ENCODE measurements at places on chromosomes 5 and 9. TPM values are rescaled to one million over a fixed set of nuclear protein-coding genes. Genes with fewer than 3 reads are reported as not detected.

Gene ORM2
- total RNA-seq = not detected

Gene SPATA31C1
- total RNA-seq = not detected

Gene LCN9
- not detected for total RNA-seq

Gene SPINK4
- not detected for total RNA-seq

Gene GABRA1
- not detected for total RNA-seq

Gene AQP7
- 74.9 TPM for total RNA-seq

Gene C5orf22
- total RNA-seq = 11.3 TPM

Gene TLR4
- 13.4 TPM for total RNA-seq

Gene PCSK5
- total RNA-seq = 5.3 TPM

- no peak for DNase-seq
These were observed 867 bp downstream of the SYK start for GRCh38 chr9:90802386-90802985.

DNA sequence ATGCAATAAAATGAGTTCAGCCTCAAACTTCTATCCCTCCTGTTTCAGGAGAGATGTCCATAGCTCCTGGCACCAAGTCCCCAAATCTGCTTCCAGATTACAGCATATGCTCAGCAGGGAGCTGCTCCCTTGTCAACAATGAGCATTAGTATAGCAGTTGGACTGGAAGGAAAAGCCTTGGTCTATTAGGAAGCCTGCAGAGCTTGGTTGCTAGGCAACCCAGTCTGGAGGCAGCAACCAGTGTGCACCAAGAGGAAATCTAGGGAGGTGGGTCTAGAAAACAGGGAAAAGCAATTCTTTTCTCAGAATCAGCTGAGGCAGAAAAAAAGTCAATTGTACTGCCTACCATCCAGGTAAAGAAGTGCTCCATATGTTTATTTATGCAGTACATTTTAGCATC, 229.5 kb upstream of the NMUR2 start:
- no peak for DNase-seq

GRCh38 chr5:109947667-109948066, 257.9 kb downstream of the MAN2A1 start:
- DNase-seq = no peak

DNA sequence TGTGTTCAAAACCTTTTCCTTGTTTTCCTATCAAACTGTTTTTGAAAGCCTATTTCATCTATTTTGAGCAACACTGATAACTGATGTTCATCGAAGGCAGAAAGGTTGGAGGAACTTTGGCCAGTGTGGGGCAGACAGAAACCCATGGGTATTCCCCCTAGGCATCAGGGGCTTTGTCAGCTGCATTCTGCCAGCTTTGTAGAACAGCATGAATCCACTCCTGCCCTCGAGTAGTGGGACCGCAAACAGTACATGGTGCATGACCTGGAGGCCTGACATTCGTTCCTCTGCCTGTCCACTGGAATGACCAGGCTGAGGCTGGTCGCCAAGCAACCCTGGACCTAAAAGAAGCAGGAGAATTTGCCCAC, 22.7 kb downstream of the ARHGAP26 start:
- DNase-seq = no peak

DNA sequence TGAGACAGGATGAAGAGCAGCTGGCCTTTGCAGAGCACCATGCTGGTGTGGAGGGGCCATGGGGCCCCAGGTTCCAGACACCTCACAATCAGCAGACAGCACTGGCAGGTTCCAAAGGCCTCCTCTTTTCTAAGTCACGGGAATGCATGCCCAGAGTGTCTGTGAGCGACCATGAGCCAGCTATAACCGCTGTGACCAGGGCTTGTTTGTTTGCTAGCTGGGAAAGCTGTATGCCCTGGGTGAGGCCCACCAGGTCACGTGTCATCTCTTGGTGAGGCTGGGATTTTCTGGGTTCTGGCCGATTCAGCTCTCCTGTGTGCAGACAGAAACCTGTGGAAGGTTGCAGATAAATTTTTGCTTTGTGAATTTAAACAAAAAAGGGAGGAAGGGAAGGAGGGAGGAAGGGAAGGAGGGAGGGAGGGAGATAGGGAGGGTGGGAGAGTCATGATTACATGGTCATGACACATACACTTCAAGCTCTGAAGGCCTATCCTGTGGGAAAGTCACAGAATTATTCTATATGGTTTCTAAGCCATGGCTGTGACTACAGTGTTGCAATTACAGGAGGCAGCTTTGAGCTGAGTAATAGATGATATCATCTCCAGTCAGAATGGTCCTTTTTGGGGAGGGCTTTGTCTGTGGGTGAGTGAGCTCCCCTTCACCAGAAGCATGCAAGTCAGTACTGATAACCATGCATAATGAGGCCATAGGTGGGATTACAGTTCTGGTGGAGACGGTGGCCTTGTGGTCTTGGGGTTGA, 37.2 kb downstream of the PAPPA start:
- DNase-seq = no peak

GRCh38 chr5:127838661-127839060, 135.5 kb downstream of the CCDC192 start:
- DNase-seq = no peak

DNA sequence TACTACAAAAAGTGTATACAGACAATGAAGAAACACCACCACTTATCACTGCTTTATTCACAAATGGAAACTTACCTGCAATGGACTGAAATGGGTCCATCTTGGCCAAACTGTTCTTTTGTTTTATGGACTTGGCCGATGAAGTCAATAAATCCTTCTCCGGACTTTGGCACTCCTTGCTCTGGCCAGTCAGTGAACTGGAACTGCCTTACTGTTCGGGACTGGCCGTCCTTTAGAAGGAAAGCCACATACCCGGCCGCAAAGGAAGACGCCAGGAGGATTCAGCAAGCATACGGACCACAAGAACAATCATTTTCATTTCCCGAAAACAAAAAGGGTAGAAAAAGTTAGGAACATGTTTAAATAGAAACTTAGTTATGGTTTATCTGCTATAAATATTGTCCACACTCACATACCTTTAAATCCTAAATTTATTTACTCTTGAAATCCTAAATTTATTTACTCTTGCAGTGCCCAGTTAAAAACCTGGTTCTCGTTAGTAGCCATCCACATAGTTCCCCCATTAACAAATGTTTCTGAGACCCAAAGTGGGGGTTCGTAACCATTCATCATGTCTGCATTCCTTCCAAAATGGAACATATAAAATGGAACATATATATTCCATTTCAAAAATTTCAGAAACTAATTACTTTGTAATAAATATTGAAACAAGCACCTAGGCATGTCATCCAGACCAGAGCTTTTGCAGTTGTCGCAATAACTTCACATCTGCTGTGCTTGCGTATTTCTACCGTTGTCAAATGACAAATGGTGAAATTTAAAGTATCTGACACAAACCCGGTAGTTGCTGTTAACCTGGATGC, 532.1 kb upstream of the DMAC1 start:
- DNase-seq = no peak

- no peak for DNase-seq
These were observed 8.8 kb upstream of the WDR36 start for GRCh38 chr5:111083323-111083722.

- DNase-seq = no peak
These were observed 106.3 kb downstream of the C9orf152 start for GRCh38 chr9:110101531-110102161.

DNA sequence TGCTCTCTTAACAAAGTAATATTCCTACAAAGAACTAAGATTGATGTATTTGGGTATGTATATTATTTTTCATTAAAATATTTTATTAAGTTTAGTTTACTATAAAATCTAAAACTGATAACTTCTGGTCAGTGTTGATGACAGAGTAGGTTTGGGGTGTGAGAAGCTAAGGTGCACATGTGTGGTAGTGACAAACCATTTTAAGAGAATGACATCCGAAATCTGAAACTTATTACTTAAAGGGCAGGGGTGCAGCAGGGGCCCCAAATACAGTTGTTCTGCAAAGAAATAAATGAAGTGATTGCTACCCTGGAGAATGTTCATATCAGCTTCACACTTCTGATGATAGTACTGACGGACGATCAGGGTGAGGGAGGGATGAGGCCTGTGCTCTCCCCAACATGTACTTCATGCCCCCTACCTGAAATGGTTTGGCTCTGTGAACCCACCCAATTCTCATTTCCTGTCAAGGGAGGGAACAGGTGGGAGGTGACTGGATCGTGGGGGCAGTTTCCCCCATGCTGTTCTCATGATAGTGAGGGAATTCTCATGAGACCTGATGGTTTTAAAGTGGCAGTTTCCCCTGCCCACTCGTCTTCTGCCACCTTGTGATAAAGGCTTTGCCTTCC, 125.3 kb upstream of the RFX3 start:
- DNase-seq = no peak

DNA sequence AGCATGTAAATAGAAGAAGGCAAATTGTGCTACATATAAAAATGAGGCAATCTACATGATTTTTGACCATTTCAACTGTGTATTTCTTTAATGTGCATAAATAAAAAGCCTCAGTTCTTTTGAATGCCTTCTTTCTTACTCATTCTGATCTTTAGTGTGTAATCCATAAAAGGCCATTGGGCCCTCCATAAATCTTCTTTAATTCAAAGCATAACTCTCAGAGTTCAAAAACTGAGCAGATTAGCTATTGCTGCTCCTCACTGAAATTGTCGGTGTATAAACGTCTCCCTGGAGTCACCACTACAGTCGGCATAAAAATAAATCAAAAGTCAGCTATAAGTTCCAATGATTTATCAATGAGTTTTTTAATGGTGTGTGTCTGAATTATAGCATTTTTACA, 45.3 kb upstream of the ADAMTSL1 start:
- DNase-seq = no peak

- DNase-seq = no peak
These were observed 31.3 kb upstream of the DAP start for GRCh38 chr5:10792336-10792735.

- DNase-seq = no peak
These were observed 11.1 kb upstream of the NADK2 start for GRCh38 chr5:36252722-36253365.

- DNase-seq = no peak
These were observed 383.0 kb downstream of the RAB3C start for GRCh38 chr5:58965677-58966414.

GRCh38 chr9:95570646-95571045, 53.9 kb upstream of the PTCH1 start:
- DNase-seq = no peak

DNA sequence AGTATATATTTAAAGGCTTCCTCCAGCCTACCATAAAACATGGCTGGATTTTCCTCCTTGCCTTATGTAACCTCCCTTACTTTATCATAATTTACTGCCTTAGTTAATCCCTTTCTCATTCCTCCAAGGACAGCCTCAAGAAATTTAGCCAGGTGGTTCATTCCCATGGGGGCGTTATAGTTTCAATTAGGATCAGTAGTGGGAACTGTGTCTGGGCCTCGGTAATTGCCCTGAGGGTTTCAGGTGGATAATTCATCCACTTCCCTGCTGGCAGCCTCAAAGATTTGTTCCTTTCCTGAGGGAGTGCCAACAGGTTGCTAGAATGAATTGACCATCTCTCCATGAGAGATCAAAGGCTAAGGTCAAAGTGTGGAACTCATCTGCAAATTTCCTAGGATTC, 4.3 kb upstream of the GM2A start:
- DNase-seq = no peak

- DNase-seq = peak; percentile 55
These were observed 9.2 kb upstream of the CXXC5 start for GRCh38 chr5:139638736-139639618.

DNA sequence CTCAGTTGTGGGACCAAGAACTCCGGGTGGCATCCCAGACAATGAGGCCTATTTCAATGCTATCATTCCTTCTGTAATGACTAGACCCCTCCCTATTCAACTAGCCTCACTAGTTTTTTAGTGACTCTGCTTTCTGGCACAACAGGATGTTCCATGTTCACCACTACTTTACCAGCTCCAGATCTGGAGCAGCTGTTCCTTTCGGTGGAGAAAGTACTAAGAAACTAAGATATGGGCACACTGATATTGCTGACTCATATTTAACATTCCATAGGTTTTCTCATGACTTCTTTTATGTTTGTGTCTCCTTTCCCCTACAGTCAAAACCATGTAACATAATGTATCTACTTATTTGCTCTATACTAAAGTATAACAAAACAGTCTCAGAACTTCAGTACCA, 24.1 kb downstream of the IL33 start:
- no peak for DNase-seq

- DNase-seq = no peak
These were observed 32.3 kb downstream of the DIMT1 start for GRCh38 chr5:62371409-62371808.

- DNase-seq = no peak
These were observed 79.3 kb downstream of the TMC1 start for GRCh38 chr9:72600671-72601070.

All from right atrium auricular region (tissue), 2 donors.